ENCODE measurements at places on chromosomes 13 and 19.

GRCh38 chr19:32407004-32407992, 1.7 kb downstream of the DPY19L3 start:
- no peak for DNase-seq

- no peak for DNase-seq
Observed at GRCh38 chr13:39335721-39336120, 267.3 kb downstream of the LHFPL6 start.

GRCh38 chr13:101341464-101341863, 74.8 kb downstream of the NALCN start:
- no peak for DNase-seq

GRCh38 chr19:48714759-48715675, 4.5 kb downstream of the MAMSTR start:
- DNase-seq: no peak

DNA sequence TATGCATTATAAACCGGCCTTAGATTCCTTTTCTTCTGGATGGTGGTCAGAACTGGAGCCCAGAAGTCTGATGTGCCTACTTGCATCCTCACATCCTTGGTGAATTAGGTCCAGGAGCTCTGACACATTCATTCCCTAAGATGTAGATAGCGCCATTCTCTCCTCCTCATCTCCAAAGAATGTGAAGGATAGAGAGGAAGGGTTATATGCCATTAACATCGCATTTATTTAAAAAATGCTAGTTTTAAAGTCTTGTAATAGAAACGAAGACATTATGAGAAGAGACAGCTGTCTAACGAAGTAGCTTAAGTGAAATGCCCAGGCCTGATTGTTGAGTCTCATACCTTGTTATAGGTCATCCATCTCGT, 9.7 kb downstream of the MBNL2 start:
- no peak for DNase-seq

DNA sequence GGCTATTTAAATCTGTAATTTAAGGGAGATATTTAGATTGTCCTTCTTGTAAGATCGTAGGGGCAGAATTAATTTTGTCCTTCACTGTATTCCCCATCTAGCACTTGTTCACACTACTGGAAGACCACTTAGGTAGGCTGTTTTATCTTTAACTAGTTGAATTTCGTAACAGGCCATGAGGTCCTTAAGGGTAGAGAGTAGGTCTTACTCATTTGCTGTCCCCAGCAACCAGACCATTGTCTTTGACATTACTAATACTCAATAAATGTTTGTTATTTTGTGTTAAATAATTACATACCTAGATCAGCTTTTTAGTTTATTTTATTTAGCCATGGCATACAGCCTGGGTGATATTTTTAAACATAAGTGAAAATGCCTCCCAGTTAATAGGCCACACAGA, 177.1 kb downstream of the PCCA start:
- DNase-seq: no peak

- DNase-seq: no peak
Observed at GRCh38 chr13:103812558-103812957, 746.3 kb upstream of the SLC10A2 start.

GRCh38 chr13:74452176-74452575, 318.0 kb upstream of the KLF12 start:
- DNase-seq: no peak

DNA sequence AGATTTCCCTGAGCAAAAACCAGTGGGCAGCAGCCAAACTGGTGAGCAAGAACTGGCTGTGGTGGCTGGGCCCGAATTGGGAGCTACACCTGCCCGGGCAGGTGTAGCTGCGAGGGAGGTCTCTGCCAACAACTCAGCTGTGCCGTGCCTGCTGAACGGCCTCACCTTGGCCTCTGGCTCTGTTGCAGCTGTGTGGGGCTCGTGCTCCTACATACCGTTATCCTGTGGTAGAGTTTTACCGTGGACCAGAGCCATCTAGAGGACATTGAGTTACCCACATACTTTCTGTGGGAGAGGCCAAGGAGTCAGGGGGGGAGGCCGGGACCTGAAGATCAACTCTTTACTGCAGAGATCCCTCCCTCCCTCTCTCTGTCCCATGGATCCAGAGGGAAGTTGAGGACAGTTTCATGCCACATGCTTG, 113.2 kb downstream of the TM9SF2 start:
- no peak for DNase-seq

GRCh38 chr19:4744451-4745174, 21.0 kb upstream of the DPP9 start:
- DNase-seq: no peak

GRCh38 chr19:33910922-33911321, 114.3 kb downstream of the KCTD15 start:
- DNase-seq: no peak

GRCh38 chr13:109000207-109000606, 370.8 kb downstream of the MYO16 start:
- DNase-seq: no peak

GRCh38 chr19:11251650-11252314, 10.5 kb downstream of the DOCK6 start:
- no peak for DNase-seq

DNA sequence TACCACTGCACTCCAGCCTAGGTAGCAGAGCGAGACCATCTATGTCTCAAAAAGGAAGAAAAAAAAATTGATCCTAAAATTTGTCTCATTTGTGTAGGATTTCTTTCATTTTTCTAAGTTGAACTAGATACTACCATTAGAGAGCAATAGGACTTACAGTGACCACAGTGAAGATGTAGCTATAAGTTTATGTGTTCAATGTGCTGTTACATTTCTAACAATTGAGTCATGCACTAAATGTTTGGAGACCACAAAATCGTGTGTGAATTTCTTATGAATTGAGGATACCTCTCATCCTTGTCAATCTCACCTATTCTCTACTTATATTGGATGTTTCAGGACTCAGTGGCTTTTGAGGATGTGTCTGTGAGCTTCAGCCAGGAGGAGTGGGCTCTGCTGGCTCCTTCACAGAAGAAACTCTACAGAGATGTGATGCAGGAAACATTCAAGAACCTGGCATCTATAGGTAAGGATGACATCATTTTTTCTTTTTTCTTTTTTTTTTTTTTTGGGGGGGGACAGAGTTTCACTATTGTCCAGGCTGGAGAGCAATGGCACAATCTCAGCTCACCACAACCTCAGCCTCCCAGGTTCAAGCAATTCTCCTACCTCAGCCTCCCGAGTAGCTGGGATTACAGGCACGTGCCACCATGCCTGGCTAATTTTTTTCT, 12.8 kb downstream of the ZNF791 start:
- no peak for DNase-seq

- DNase-seq: peak; percentile 92
Observed at GRCh38 chr13:27424246-27425157, at the start of gene GTF3A. GTF3A (plus strand) TSS chr13:27424619.

GRCh38 chr19:16462757-16463250, 9.0 kb downstream of the EPS15L1 start:
- no peak for DNase-seq

DNA sequence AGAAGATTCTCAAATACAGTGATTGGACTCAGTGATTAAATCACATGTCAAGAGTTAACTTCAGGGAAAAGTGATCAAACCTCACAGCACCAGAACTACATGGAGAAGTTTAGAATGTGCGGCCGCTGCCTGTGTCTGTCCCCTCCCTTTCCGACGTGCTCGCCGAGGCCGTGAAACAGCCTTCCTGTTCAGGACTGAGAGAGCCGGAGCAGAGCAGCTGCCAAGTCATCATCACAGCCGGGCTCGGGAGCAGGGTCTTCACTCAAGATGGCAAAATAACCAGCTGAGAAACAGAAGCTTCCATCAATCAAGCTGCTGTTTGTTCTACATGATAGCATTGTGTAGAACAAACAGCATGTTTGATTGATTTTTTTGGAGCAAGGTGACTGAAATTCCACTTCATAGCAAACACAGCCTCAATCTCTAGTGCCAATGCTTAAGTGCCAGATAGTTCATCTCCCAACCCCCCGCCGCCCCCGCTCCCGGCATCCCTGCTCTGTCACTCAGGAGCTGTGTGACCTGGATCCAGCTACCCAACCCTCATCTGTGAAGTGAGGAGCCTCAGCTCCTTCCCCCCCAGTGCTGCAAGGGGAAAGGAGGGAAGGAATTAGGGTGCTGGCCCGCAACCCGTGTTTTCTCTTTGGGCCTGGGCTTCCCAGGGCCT, 70.6 kb downstream of the HSPH1 start:
- DNase-seq: peak; percentile 68

DNA sequence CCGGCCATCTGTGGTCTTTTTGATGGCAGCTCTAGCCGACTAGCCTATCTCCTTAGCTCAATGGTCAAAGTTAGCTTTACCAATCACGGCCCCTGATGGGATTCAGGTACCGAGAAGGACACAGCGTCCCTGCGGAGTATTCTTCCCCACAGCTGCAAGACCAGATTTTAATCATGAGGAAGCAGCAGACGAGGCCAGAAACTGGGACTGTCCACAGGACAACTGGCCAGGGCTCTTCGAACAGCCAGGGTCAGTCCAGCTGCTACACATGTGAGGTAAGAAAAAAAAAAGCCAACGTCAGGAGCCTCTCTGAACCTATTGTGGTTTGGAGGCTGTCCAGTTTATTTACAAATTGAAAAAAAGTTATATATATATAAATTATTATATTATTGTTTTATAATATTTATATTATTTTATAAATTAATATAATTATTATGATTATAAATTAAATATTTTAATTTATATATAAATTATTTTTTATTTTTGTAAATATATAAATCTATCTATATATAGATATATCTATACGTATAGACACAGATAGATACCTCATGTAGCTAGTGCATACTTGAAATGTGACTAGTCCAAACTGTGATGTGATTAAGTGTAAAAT, 10.8 kb downstream of the RINL start:
- no peak for DNase-seq

- DNase-seq: no peak
Observed at GRCh38 chr19:572743-573518, 535 bp downstream of the BSG start.

GRCh38 chr19:16795731-16796130, 33.5 kb upstream of the SIN3B start:
- no peak for DNase-seq

GRCh38 chr13:78779608-78780007, 120.7 kb upstream of the OBI1 start:
- DNase-seq: no peak

DNA sequence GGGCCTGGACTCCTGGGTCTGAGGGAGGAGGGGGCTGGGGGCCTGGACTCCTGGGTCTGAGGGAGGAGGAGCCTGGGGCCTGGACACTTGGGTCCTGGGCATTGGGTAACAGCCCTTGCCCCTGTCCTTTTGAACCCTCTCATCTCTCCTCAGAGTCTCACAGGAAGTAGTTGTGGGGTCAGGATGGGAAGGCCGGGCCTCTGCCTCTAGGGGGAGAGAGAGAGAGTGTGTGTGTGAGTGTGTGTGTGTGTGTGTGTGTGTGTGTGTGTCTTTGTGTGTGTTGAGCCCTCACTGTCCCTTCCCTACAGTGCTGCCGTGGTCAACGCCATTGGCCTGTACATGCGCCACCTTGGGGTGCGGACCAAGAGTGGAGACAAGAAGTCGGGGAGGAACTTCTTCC, 10.9 kb downstream of the ARHGEF1 start:
- no peak for DNase-seq

DNA sequence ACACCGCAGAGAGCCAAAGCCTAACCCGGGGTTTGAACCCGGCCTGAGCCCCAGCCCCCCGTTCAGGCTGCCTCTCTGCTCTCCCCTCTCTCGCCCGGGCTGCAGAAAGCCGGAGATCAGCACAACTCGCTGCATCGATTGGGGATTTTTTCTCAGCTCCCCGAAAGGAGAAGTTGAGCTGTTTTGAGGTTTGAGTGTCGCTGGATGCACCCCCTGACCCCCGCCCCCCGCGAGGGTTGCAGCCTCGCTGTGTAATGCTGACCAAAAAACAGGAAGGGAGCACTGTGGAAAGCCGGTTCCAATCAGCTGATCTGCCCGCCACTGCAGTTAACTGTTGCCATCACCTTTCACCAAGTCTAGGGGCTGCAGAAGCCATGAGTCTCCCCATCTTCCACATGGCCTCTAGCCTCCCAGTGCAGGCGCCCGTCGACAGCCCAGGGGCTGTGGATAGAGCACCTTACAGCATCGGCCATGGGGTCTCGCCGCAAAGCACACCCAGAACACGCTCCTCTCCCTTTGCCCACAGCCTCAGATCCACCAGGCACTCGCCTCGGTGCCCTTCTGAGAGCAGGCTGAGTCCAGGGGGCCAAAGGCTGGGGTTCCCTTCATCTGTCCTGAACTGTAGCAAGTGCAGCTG, 34.5 kb downstream of the MYO9B start:
- DNase-seq: no peak

- no peak for DNase-seq
Observed at GRCh38 chr19:44803442-44804428, 5.2 kb upstream of the BCAM start.

DNA sequence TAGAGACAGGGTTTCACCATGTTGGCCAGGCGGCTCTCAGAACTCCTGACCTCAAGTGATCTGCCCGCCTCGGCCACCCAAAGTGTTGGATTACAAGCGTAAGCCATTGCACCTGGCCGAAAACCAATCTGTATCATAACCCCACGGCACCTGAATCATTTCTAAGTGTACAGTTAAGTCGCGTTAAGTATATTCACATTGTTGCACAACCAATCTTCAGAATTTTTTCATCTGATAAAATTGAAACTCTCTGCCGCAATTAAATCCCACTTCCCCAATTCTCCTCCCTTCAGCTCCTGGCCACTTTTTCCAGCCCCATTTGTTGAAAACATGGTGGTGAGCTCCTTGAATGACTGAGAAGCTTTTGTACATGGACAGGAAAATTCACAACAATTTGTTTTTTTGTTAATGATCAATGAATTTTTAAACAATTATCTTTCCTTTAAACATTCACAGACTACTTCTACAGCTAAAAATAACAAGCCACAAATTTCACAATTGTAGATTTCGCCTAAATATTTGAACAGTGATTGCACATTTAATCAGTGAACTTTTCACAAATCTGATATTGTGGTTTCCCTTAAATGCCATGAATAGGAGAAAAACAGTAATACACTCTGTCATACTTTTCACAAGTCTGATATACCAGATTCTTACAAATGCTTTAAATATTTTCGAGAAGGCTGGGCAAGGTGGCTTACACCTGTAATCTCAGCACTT, 13.8 kb downstream of the FGF21 start:
- no peak for DNase-seq

DNA sequence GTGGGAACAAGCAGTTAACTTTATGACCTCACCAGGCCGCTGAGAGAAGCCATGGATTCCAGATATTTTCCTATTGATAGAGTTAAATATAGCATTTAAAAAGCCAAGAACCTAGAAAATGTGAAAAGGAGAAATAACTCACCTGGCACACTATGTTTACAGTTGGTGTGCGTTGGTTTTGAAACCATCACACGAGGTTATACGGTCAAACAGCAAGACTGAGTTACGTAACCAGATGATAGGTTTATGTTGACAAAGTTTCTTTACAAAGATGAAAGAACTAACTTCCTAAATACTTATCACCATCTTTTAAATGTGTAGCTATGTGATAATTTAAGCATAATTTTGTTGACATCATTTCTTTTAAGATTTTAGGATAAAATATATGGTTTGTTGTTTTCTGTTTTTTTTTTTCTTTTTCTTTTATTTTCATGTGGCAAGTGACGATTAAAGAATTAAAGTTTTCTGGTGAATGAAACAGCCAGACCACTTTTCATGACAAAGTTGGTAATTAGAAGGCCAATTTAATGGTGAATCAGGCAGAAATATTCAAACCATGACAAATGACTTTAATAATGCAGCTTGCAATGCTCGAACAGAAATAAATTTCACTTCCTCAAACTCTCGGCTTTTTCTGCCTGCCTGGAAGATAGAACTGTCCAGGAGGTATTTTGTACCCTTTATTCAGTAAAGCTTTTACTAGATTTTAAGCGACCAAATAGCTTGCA, 339.1 kb upstream of the OBI1 start:
- no peak for DNase-seq
